ENCODE measurements at places on chromosomes 12 and 14.

DNA sequence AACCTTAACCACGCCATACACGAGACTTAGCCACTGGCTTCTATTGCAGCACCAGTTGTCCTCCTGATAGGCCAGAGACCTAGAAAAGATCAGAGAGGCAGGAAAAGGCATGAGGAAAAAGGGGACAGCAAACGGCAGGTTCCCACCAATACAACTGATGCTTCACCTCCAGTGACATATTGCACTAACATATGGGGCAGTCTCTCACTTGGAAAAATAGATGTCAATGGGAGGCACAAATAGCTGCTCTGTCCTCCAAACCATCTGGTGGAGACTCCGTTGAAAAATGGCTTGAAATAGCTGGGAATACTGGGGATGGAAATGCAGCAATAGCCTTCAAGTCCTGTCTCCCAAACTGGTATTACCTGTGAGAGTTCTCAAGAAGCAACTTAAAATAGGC is 20.3 kb downstream of the SLC8A3 start:
- DNase-seq: no peak

- no peak for DNase-seq
These were observed 48.5 kb downstream of the SUDS3 start for GRCh38 chr12:118424884-118425283.

- no peak for DNase-seq
These were observed 3.8 kb upstream of the KRT85 start for GRCh38 chr12:52370926-52371608.

GRCh38 chr12:29518407-29518806 is 20.9 kb upstream of the OVCH1 start:
- no peak for DNase-seq

GRCh38 chr14:36284971-36285595 is 35.4 kb downstream of the MBIP start:
- no peak for DNase-seq

Data from naive thymus-derived CD8-positive, alpha-beta T cell (primary cell).